ENCODE measurements at places on chromosomes 1 and 21.

DNA sequence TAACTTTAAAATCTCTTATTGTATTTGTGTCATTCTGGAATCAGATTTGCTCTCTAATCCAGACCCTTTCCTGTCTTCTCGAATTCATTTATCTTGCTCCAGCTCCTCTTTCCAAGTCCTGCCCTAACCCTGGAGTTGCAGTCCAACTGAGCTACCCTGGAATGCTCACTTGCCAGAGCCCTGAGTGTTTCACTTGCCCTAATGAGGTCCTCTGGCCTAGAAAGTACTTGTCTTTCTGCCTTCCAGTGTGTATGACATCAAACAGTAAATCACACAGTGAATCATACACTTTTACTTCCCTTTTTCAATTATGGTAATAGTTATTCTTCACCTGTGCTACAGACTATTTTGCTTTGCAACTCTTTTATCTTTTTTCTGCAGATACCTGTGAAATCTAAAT, 96.9 kb downstream of the NEK7 start:
- DNase-seq = no peak

DNA sequence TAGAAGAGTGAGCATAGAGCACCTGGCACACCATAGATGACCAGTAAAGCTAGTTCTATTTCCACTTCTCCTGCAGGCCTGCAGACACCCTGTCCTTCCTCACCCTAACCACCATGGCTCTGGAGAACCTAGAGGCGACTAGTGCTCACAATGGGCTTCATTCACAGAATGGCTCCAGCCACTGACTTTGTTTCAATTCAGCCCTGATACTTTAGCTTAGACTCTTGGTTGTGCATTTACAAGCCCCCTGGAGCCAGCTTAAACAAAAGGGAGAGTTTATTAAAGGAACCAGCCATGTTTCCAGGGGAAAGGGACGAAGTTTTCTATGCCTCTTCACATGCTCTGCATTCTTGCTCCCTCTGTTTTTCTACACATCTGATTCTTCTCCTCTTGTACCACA, 123.7 kb downstream of the NAV1 start:
- DNase-seq = no peak

DNA sequence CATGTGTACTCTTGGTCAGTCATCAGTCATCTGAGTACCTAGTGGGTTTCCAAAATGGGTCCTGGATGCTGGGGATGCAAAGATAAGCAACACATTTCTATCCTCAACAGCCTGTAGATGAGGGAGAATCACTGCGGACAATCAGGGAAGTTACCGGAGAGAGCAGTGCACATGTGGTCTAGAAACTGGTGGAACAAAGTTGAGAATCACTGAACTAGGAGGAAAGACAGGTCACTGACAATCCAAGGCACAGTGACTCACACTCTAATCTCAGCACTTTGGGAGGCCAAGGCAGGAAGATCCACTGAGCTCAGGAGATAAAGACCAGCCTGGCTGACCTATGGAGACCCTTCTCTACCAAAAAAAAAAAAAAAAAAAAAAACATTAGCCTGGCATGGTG, 31.4 kb upstream of the LGALS8 start:
- no peak for DNase-seq

GRCh38 chr1:19444296-19445021, 40.9 kb downstream of the CAPZB start:
- no peak for DNase-seq

DNA sequence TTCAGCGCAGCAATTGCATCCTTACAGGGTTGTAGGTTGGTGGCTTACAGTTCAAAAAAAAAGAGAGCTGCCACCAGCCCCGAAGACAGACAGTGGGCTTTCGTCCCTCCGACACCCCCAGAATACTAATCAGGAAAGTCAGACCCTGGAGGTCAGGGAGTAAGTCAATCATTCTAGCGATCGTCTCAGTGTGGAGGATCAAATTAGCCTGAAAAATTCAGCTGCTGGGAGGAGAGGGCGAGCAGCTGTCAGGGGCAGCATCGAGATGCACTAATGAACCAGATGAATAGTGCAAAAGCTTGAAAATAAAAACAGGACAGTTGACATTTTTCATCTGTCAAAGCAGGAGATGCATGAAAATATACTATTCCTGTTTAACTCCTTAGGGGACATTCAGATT, 138.4 kb downstream of the NEK7 start:
- no peak for DNase-seq

DNA sequence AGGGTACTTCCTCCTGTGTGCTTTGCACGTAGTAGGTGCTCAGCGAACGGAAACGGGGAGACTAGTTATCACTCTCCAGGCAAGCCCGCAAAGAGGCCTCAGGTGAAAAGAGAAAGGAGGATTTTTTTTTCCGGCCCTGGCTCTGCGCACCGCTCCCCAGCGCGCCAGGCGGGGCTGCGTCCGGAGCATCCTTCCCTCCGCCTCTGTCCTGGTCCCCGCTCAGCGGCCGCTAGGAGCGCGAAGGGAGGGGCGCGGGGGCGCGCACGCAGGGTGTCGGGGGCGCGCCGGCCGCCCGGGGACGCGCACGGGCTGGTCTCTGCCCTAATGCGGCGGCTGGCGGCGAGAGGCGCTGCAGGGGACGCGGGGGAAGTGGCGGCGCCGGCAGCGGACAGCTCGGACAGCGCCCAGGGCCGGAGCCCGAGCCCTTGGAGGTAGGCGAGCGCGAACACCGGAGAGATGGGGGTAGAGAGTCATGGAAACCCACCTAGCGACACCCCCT, 42.3 kb upstream of the NFASC start:
- DNase-seq = no peak

Data from T-helper 9 cell (primary cell).